Pulmonary artery endothelial cell (primary cell): ENCODE measurements at places on chromosomes 11 and 22. TPM values are rescaled to one million over a fixed set of nuclear protein-coding genes. Genes with fewer than 3 reads are reported as not detected.

The C11orf86 gene
- not detected in 2 replicates for total RNA-seq

The RFPL1 gene
- total RNA-seq: not detected in 2 replicates

The LSP1 gene
- total RNA-seq: not detected in 2 replicates

The LTO1 gene
- total RNA-seq: 16.0 and 18.9 TPM in 2 replicates

The SERPIND1 gene
- 0.59 and 2.8 TPM in 2 replicates for total RNA-seq

The OR52L1 gene
- total RNA-seq: not detected in 2 replicates

The SLN gene
- not detected in 2 replicates for total RNA-seq

The SOX6 gene
- total RNA-seq: under 0.01 and 0.04 TPM in 2 replicates

The GGTLC3 gene
- not detected in 2 replicates for total RNA-seq

The HBB gene
- not detected in 2 replicates for total RNA-seq

The UCP2 gene
- 0.59 and 1.1 TPM in 2 replicates for total RNA-seq

The ELMOD1 gene
- total RNA-seq: 0.53 and 0.63 TPM in 2 replicates

The KDM4E gene
- total RNA-seq: not detected in 2 replicates

The L3MBTL2 gene
- total RNA-seq: 30.2 and 42.8 TPM in 2 replicates

The PDE2A gene
- 8.4 and 25.3 TPM in 2 replicates for total RNA-seq

The KRTAP5-2 gene
- not detected in 2 replicates for total RNA-seq

The CELSR1 gene
- 0.73 and 0.95 TPM in 2 replicates for total RNA-seq

The ARRB1 gene
- total RNA-seq: 94.5 and 156 TPM in 2 replicates

The ZNF280B gene
- 0.28 and 0.46 TPM in 2 replicates for total RNA-seq

The PTPRJ gene
- 7.3 and 7.9 TPM in 2 replicates for total RNA-seq

The SERHL2 gene
- 1.7 and 3.4 TPM in 2 replicates for total RNA-seq

The EMID1 gene
- total RNA-seq: not detected in 2 replicates

The ADM2 gene
- total RNA-seq: 0.18 and 0.20 TPM in 2 replicates

The ARHGAP42 gene
- 0.46 and 1.0 TPM in 2 replicates for total RNA-seq
